CD4-positive, alpha-beta T cell treated with Interferon alpha-2 for 1 hour (primary cell): ENCODE measurements at places on chromosomes 3 and 15.
A peak's percentile ranks its signal among the peaks of the same experiment; 100 is the strongest.

- peak; percentile 56 for DNase-seq
Measured at GRCh38 chr15:60551781-60552161, 72.8 kb upstream of the ICE2 start.

DNA sequence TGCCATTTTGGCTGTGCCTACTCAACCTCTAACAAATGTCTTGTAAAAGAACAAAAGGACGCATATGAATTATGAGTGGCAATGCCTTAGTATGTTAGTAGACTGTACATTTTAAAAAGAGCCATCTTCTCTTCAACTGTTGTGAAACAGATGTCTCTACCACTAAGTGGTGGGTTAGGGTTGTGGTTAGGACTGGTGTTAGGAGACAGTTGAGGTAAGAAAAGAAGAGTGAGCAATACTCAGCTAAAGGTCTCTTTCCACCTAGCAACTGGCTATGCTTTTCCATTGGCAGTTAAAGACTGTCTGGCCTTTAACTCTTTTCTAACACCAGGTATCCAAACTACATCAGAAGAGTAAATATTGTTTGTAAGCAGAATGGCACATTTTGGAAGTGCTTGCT, 221.7 kb upstream of the TBC1D5 start:
- DNase-seq = no peak

DNA sequence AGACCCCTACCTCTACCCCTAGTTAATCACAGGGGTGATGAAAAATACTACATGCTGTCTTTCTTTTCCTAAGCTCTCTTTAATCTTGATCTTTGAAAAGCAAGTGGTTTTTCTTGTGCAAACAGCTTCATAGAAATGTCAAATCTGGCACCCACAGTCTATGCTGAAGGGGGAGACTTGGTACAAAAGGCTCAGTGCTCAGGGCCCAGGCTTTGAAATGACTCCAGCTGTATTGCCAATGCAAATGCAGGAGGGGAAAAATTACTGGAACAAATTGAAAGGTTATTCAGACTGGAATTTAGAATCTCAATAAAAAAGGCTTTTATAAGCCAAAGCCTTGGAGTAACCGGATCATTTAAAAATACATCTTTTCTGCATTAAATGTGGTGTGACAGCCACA, 223.9 kb downstream of the LRTM1 start:
- no peak for DNase-seq

DNA sequence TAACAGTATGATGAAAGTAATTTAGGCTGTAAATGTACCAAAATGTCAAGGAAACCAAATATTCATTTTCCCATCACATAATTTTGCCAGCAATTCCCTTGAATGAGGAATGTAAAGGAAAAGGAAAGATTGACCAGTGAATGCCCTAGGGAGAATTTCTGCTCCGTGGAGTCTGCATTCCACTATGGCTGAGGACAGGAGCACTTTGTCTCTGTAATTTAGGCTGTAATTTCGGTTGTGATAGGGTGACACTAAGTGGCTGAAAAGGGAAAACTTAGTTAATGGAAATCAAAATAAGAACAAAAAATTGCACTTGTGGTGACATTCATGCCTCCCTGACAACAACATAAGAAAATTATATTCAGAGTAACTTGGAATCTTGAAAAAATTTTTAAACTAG, 8.3 kb upstream of the TMEM207 start:
- no peak for DNase-seq

DNA sequence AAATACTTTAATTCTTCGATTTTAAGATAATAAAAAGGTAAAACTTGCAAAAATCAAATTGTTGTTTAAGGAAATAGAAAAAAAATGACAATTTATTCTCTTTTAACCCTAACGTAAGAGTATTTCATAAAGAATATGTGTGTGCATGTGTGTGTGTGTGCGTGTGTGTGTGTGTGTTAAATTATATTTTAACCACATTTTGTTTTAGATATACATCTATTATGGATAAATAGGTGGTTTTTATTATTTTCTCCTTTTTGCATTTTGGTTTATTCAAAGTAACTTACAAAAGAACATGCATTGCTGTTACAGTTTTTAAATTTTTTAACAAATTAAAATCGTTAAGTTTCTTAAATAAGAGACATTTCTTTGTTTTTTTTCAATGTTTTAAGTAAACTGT, 414.4 kb downstream of the NAALADL2 start:
- no peak for DNase-seq

DNA sequence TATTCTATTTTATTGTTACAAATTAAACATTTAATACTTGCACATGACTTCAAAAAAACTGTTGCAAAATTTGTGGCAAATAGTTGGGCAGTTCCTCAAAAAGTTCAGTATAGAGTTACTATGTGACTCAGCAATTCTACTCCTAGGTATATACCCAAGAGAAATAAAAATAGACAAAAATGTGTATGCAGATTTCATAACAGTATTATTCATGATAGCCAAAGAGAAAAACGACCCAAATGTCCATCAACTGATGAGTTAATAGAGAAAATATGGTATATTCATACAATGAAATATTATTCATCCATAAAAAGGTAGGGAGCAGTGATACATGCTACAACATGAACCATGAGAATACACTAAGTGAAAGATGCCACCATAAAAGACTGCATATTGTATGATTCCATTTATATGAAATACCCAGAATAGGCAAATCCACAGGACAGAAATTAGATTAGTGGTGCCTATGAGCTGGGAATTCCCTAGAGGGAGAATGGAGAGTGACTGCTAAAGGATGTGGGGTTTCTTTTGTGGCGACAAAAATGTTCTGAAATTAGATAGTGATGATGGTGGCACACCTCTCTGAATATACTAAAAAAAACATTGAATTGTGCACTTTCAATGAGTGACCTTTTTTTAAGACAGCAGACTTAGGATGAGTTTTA, 31.6 kb upstream of the CLASP2 start:
- no peak for DNase-seq

DNA sequence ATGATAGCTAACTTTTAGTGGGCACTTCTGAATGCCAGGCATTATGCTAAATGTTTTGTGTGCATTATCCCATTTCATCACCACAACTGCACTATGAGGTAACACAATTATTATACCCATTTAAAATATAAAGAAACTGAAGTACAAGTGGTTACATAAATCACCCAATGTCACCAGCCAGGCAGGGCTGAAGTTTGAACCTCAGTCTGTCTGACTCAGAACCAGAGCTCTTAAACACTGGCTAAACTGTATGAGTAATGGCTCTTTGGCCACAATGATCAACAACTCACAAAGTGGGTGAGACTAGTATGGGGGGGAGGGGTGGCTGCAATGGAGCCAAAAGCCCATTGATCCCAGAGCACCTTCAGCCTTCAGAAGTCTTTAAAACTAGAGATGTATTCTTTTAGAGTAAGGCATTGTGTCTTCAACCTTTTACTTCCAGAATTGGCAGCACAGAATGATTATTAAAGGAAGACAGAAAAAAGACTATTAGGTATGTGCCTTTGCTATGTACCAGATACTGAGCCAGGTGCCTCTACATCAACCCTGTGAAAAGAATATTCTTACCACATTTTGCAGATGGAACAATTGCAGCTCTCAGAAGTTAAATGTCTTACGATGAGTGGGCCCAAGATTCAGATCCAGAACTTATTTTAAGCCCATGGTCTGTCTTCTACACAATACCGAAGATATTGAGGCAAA, 166.9 kb downstream of the UACA start:
- DNase-seq = no peak

DNA sequence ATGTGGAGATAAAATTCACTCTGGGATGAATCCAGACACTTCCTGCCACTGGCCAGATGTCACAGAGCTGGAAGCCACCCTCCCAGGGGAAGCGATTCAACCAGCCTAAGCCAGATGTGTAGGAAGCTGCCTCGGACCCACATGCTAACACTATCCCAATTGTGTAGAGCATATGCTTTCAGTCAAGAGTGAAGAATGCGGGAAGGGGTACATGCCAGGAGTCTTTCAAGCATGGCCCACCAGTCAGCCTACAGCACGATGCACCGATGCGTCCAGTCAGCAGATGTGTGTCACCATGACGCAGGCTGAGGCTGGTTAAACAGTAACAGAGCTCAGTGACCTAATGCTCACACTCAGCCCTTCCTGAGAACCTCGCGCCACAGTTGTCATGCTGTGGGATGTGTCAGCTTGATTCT, 38.8 kb upstream of the BNC1 start:
- DNase-seq = no peak

DNA sequence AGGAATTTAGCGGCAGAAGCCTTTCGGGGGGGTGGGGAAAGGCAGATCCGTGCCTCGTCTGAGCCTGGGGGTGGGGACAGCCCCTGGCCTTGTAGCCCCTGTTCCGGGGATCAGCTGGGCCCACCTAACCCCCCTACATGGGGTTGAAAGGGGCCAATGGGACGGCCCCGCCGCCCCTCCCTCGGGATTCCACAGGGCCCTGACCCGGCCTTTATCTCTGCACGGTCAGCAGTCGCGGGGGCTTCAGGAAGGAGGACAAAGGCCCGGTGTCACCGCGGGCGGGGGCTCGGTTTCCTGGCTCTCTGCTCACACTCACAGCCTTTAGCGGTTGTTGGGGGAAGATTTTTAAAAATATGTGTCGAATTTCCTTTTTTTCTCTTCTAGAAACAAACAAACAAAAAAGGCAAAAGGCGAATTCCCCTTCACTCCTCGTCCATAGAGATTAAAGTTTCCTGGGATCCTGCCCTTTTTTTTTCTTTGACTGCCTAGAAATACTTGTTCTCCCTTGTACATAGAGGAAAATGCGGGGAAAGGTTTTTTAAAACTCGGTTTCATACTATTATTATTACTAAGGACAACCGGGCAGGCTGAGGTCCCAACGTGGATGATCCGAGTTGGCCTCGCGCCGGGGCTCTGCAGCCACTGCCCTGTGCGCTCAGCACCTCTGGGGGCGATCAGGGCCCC, 7.9 kb downstream of the FOXL2 start:
- DNase-seq = no peak

DNA sequence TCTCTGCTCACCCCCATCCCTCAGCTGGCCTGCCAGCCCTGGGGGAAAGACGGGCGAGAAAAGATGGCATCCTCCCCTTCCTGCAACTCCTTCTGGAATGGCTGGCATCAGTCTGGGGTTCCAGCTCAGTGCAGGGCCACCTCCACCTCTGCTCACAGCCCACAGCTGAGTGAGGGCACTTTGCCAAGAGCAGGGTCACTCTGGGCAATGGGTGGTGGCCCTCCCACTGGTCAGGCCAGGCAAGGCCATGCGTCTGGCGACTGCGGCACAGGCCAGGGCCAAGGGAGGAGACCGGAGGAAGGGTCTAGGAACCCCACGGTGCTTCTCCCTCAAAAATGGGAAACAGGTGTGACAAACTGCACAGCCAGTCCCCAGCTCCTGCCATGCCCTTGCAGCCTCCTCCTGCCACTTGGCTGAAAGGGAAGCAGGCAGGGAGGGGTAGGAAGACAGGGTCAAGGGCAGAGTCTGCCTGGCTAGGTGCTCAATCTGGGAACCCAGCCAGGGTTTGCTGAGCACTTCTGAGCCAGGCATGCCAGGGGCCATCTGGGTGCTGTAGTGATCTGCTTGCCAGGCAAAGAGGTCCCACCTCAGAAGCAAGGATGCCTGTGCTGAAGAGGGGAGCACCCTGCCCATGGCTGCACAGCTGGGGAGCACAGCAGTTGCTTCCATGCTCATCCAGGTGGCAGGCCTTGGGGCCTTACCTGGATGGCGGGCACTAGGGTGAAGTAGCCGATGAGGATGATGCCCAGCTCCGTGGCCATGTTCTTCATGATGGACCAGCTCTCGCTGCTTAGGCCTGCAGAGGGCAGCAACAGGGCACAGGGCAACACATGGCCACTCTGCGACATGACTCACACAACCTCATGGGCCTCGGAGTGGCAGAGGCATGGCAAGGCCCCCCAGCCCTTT, 41.2 kb downstream of the PTPN23 start:
- DNase-seq = no peak

DNA sequence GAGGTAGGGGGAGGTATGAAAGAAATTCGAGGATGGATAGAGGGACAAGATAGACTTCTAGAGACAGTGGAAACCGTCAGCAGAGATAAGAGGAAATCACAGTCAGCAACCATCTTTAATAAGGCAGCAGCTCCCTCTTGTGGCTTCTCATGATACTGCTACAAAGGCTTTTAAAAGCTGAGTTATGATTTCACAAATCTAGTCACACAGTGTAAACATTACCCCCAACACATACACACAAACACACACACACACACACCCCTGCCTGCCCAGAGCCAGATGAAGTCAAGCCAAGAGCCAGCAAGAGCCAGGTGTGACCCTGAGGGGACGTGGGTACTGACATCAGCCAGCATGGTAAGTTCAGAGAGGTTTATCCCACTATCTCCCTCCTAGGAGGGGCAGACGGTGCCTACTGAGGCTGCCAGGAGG, 18.9 kb upstream of the TGM5 start:
- DNase-seq = peak; percentile 74

GRCh38 chr15:80699981-80700380, 4.9 kb downstream of the ABHD17C start:
- DNase-seq = no peak

DNA sequence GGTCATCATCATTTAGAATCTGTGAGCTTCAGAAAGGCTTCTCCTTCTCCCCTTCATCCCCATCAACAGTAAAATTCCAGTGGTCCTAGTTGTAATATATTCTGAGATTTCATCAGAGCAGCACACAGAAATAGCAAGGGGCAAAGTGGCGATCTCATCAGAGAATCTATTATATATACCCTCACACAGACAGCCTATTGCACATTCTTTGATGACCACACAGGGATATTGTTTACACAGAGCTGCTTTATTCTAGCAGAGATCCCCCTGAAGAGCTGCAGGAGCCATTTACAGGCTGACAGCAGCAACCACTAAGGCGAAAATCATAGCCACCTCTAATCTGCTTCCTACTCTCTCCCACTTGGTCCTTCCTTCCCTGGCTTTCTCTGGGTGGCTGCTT, 42.0 kb upstream of the CRBN start:
- DNase-seq = no peak

DNA sequence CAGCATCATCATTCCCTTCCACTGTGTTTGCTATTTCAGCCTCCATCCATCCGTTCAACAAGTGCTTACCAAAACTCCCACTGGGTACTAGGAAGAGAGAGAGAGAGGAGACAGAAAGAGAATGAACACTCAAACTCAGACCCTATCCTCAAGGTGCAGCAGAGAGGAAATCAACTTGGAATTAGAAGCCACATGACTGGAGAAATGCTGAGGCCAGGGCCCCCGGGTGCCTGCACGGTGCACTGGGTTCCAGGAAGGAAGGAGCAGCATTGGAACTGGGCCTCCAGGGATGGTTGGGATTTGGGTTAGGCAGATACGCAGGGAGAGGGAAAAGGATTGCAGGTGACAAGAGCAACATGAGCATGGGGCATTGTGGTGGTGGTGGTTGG, 30.0 kb downstream of the CORO2B start:
- DNase-seq = no peak
